ENCODE measurements at places on chromosomes 16 and 17. TPM values are rescaled to one million over a fixed set of nuclear protein-coding genes. Genes with fewer than 3 reads are reported as not detected.

- DNase-seq, result no peak
These were observed 177.6 kb downstream of the IRF8 start for GRCh38 chr16:86076606-86077005.

DNA sequence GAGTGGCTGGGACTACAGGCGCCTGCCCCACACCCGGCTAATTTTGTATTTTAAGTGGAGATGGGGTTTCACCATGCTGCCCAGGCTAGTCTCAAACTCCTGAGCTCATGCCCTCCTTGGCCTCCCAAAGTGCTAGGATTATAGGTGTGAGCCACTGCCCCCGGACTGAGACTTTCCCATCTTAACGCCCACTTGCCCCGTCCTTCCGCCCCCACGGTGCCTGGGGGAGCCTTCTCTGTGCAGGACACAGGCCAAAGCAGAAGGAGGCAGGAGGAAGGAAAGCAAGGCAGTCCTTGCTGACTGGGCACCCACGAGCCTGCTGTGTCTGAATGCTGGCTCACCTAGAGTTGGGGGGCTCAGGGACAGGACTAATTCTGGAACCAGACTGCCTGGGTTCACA lies 17.6 kb upstream of the GNG13 start:
- no peak for DNase-seq

DNA sequence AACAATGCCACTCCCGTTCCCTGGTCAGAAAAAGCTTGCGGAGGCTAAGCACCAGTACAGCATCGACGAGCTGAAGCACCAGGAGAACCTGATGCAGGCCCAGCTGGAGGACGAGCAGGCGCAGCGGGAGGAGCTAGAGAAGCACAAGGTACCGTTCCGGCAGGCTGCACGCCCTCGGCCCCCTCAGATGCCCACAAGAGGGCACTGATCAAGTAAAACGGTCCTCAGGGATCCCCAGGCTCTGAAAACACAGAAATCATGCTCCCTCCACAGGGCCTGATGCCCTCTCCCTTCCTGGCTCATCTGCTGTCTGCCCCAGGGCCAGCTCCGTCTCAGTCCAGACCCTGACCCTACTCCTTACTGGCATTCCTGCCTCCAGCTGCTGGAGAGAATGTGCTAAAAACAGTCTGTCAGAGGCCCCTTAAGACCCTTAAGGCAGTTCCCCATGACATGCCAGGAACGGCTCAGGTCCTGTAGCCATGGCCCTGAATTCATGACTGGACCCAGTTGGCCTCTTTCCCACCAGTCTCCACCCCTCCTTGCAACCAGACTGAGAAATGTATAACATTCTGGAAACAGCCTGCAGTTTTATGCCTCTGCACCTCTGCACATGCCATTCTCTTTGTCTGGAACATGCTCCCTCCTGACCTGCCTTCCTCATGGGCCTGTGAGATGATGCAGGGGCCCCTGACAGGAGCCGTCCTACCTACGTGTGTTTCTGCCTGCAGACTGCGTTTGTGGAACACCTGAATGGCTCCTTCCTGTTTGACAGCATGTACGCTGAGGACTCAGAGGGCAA lies 21.8 kb downstream of the DRC3 start:
- DNase-seq, result no peak

GRCh38 chr17:7213895-7214299 lies 5.7 kb downstream of the DLG4 start:
- DNase-seq, result no peak

GRCh38 chr16:13099822-13100221 lies 198.4 kb downstream of the SHISA9 start:
- no peak for DNase-seq

DNA sequence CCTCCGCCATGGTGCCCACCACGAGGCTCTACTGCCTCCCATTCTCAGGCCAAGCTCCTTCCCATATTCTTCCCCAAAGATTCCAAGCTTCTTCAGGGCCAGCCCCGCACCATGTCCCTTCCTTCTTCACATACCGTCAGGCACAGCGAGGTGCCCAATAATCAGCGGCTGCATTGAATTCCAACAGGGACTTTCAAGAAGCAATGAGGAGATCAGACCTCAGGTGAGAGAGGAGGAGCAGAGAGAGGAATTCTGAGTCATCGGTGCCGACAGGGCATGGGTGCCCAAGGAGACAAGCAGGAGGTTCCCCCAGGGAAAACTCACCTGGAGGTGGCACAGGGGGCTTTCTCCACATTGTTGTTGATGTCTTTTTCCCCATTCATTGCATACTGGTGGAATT lies 2.0 kb downstream of the NOS2 start:
- no peak for DNase-seq

GRCh38 chr17:9074131-9074530 lies 52.8 kb downstream of the NTN1 start:
- peak; percentile 76 for DNase-seq

GRCh38 chr16:88688013-88688778 lies 1.9 kb upstream of the SNAI3 start:
- peak; percentile 88 for DNase-seq

GRCh38 chr17:31564883-31565301 lies 173.4 kb downstream of the RAB11FIP4 start:
- DNase-seq, result peak; percentile 72

- DNase-seq, result no peak
These were observed 17.8 kb downstream of the TRAF7 start for GRCh38 chr16:2173366-2173765.

GRCh38 chr17:10251212-10251948 lies 53.0 kb upstream of the GAS7 start:
- DNase-seq, result no peak

GRCh38 chr17:32493976-32494513 lies 7.3 kb downstream of the CDK5R1 start:
- DNase-seq, result no peak

- DNase-seq, result no peak
These were observed 26.1 kb upstream of the ZNF750 start for GRCh38 chr17:82865774-82866395.

- DNase-seq, result no peak
These were observed 58.8 kb downstream of the CDH13 start for GRCh38 chr16:82685526-82685925.

DNA sequence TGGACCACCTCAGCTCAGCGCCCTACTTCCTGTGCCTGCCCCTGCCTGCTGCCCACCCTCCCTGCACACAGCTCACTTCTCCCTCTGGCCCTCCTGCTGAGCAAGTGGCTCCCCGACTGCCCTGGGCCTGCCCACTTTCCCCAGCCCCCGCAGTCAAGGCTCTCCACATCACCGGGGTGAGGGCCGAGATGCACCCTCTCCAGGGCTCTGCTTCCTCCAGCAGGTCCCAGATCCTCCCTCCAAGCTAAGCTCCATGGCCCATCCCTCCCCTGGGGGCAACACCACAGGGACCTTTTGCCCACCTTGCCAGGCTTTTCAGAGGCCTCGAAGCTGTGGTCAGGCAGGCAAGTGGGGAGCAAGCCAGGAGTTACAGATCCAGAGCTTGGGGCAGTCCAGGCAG lies 820.2 kb downstream of the KCNJ18 start:
- no peak for DNase-seq

- no peak for DNase-seq
These were observed 7.9 kb upstream of the MFSD6L start for GRCh38 chr17:8806926-8807550.

DNA sequence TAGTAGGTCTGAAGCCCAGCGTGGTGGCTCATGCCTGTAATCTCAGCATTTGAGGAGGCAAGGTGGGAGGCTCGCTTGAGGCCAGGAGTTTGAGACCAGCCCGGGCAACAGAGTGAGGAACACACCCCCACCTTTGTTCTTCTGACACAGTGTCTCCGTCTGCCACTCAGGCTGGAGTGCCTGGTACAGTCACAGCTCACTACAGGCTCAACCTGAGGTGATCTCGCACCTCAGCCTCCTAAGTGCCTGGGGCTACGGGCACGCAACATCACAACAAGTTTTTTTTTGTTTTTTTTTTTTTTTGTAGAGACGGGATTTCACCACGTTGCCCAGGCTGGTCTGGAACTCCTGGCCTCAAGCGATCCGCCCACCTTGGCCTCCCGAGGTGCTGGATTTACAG lies 6.7 kb upstream of the TLCD3A start:
- DNase-seq, result no peak

GRCh38 chr16:2147981-2148671 lies at the start of gene RAB26:
Gene RAB26, plus strand, starts transcription at chr16:2148625. Its CDS starts 159 bp downstream, at chr16:2148784.
- DNase-seq, result peak; percentile 98

- no peak for DNase-seq
These were observed 119.5 kb downstream of the CDYL2 start for GRCh38 chr16:80684906-80685305.

DNA sequence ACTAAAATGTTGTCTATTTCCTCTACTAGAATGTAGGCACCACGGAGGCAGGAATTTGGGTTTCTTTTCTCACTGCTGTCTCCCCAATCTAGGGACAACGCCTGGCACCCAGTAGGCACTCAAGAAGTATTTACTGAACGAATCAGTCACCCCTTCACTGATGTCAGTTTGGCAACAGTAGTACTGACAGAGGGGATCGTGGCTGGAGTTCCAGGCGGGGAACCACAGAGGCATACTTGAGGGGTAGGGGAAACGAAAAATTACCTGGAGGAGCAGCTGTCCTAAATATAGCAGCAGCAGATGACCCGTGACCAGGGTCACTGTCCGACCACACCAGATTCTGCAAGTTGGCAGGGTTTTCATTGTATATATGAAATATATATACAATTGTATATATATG lies 33.3 kb downstream of the TRIM25 start:
- no peak for DNase-seq

GRCh38 chr16:31148281-31148728 lies 1.6 kb downstream of the PRSS36 start:
- DNase-seq, result no peak

DNA sequence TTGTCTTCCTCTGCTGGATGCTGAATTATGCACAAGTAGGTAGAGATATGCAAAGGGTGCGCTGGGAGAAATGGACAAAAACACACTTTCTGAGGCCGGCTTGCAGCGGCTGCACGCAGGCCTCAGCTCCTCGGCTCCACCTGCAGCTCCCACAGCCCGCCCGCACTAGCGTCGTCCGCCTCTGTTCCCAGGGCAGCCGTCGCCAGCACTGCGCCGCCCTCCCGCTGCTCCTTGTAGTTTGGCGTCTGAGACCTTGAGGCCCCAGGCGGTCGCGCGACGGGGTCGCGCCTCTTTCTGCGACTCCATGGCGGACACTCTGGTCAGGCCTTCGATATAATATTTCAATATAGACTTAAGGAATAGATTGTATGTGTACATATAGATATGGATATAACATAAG lies 24.8 kb downstream of the SLFN12 start:
- DNase-seq, result no peak

DNA sequence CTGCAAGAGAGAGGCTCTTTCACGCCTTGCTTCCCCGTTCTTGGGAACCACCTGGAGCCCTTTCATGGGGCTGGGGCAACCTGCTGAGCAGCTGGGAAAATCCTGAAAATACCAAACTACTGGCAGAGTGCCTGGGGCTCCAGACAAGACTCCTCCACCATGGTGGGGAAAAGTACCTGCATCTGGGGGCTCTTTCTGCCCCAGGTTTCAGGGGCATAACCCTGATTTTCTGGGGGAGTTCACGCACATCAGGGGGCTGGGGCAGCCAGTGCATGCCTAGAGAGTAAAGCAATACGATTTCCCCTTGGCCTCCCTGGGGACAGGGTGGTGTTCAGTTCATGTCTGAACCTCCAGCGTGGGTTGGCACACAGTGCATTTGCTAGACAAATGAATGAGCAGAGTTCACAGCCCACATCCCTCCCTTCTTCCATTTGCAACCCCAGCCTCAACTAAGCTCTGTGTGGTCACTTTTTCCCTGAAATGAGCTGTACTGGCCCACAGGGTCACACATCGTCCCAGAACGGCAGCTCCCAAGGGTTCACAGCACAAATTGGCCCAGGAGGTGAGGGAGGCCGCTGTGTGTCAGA lies 5.2 kb upstream of the CDC42EP4 start:
- DNase-seq, result no peak

DNA sequence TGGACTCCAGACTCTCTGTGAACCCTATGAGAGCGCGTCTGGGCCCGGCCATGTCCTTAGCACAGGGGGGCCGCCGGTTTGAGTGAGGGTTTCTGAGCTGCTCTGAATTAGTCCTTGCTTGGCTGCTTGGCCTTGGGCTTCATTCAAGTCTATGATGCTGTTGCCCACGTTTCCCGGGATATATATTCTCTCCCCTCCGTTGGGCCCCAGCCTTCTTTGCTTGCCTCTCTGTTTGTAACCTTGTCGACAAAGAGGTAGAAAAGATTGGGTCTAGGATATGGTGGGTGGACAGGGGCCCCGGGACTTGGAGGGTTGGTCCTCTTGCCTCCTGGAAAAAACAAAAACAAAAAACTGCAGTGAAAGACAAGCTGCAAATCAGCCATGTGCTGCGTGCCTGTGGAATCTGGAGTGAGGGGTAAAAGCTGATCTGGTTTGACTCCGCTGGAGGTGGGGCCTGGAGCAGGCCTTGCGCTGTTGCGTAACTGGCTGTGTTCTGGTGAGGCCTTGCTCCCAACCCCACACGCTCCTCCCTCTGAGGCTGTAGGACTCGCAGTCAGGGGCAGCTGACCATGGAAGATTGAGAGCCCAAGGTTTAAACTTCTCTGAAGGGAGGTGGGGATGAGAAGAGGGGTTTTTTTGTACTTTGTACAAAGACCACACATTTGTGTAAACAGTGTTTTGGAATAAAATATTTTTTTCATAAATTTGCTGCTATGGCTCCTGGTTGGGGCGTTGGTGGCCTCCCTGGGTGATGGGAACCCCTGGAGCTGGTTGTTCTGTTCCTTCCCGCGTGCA lies 23.1 kb downstream of the STAT5A start:
- DNase-seq, result no peak

GRCh38 chr16:57926041-57926440 lies 44.9 kb downstream of the CNGB1 start:
- no peak for DNase-seq

DNA sequence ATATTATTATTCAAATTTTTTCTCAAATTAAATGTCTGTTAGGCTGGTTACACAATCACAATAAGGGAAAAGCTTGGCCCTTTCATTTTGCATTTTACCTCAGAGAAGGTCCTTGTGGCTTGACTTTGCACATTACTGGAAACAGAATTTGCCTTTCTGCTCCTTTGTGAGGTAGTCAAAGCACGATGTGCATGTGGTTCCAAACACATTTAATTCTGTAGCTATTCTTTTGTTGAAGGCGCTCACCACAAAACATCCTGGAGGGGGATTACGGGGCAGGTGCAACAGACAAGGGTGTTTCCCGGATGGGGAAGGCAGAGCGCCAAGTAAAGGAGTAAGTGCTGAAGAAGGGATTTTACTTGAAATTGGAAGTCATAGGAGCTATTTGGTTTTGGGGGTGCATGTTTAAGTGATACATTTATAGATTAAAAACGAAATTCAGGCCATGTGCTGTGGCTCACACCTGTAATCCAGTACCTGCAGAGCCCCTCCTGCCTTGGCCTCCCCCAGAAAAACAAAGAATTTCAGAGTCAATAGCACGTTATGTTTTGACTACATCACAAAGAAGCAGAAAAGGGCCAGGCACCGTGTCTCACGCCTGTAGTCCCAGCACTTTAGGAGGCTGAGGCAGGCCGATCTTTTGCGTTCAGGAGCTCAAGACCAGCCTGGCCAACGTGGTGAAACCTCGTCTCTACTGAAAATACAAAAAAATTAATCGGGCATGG lies 31.2 kb upstream of the TENT4B start:
- DNase-seq, result no peak

- DNase-seq, result no peak
These were observed 767 bp downstream of the RPS6KB1 start for GRCh38 chr17:59893676-59894100.

QPRT gene
- total RNA-seq, result 247 TPM

KRT10 gene
- 49.4 TPM for total RNA-seq

KRTAP4-5 gene
- not detected for total RNA-seq

SEZ6 gene
- not detected for total RNA-seq

ATP6V0A1 gene
- 39.4 TPM for total RNA-seq

MIEF2 gene
- total RNA-seq, result 33.0 TPM

RNF157 gene
- 5.7 TPM for total RNA-seq

SREBF1 gene
- total RNA-seq, result 360 TPM

KRT9 gene
- total RNA-seq, result 0.73 TPM

DRC3 gene
- 7.2 TPM for total RNA-seq

HBA1 gene
- not detected for total RNA-seq

ELMO3 gene
- total RNA-seq, result 32.4 TPM

Data from PC-9 (cell line).